Temporal lobe (tissue), 4 donors: ENCODE measurements at places on chromosomes 5 and 9. TPM values are rescaled to one million over a fixed set of nuclear protein-coding genes. Genes with fewer than 3 reads are reported as not detected.

The PARP8 gene
- total RNA-seq = 44.0 TPM

The FGD3 gene
- 18.7 TPM for total RNA-seq

The FAM78A gene
- total RNA-seq = 1.2 TPM

The CDH12 gene
- 23.1 TPM for total RNA-seq

The ABHD17B gene
- 57.0 TPM for total RNA-seq

The OTP gene
- not detected for total RNA-seq

The SCGB3A2 gene
- total RNA-seq = not detected

The CARD9 gene
- under 0.01 TPM for total RNA-seq
